ENCODE measurements at places on chromosomes 4 and X. TPM values are rescaled to one million over a fixed set of nuclear protein-coding genes. Genes with fewer than 3 reads are reported as not detected.

DNA sequence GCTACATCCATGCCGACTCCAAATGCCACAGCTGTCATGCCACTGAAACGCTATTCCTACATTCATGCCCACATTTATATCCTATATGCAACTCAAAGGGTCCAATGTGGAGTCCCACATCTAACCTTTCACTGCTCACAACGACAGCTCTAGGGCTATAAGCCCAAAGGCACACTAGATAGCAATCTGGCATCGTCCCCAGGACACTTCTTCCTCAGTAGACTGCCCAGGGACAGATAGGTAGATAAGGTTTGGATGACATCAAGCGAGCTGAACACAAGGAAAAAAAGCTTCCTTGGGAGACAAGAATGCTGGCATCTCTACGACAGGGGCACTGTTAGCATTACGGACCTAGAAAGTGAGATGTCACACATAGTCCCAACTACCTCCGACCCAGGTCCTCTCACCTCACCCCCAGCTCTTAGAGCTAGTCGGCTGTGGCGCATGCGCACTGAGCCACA lies 685 bp downstream of the RAB9B start:
- DNase-seq = peak; percentile 65

DNA sequence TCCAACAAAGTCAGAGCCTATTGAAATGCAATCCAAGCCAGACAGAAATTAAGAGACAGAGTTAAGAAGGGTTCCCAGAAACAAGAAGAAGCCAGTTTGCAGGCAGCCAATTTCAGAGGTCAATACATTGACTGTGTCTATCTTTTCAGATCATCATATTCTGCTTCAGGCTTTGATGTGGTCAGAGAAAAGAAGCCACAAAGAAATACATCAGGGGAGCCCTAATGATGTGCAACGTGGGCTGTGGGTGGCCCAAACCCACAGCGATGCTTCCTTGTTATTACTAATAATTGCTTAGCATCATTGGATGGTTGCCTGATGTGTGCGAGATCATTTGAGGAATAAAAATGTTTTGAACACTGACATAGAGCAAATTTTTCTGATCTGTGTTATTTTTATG lies 99.0 kb upstream of the DUSP21 start:
- no peak for DNase-seq

GRCh38 chr4:24273136-24273535 lies 311.2 kb downstream of the DHX15 start:
- no peak for DNase-seq

GRCh38 chr4:74777531-74777930 lies 16.8 kb downstream of the BTC start:
- no peak for DNase-seq

- no peak for DNase-seq
Observed at GRCh38 chr4:184415071-184415470, 59.3 kb downstream of the IRF2 start.

DNA sequence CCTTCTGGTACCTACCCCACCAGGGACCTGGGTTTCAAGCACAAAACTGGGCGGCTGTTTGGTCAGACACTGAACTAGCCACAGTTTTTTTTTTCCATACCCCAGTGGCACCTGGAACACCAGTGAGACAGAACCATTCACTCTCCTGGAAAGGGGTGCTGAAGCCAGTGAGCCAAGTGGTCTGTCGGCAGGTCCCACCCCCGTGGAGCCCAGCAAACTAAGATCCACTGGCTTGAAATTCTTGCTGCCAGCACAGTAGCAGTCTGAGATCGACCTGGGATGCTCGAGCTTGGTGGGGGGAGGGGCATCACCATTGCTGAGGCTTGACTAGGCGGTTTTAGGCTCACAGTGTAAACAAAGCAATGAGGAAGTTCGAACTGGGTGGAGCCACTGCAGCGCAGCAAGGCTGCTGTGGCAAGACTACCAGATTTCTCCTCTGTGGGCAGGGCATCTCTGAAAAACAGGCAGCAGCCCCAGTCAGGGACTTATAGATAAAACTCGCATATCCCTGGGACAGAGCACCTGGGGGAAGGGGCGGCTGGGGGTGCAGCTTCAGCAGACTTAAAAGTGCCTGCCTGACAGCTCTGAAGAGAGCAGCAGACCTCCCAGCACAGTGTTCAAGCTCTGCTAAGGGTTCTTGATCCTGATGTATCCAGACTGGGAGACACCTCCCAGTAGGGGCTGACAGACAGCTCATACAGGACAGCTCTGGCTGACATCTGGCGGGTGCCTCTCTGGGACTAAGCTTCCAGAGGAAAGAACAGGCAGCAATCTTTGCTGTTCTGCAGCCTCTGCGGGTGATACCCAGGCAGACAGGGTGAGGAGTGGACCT lies 223.0 kb downstream of the COX18 start:
- no peak for DNase-seq

SYNPO2 gene
- 0.74 TPM for total RNA-seq

DNA sequence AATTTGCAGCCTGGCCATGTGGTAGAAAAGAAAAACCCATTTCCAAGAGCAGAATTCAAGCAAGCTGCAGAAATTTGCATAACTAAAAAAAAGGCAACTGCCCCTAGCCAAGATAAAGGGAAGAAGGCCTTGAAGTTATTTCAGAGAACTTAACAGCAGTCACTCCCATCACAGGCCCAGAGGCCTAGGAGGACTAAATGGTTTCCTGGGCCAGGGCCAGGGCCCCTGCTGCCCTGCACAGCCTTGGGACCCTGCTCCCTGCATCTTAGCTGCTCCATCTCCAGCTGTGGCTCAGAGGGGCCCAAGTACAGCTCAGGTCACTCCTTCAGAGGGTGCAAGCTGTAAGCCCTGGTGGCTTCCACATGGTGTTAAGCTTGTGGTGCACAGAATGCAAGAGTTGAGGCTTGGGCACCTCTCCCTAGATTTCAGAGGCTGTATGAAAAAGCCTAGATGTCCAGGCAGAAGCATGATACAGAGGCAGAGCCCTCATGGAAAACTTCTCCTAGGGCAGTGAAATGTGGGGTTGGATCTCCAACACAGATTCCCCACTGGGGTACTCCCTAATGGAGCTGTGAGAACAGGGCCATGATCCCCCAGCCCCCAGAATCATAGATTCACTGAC lies 6.7 kb upstream of the MID2 start:
- no peak for DNase-seq

GRCh38 chr4:120088507-120088906 lies 21.9 kb upstream of the MAD2L1 start:
- DNase-seq = no peak

GRCh38 chr4:8331575-8331955 lies 62.0 kb downstream of the HTRA3 start:
- DNase-seq = no peak

DNA sequence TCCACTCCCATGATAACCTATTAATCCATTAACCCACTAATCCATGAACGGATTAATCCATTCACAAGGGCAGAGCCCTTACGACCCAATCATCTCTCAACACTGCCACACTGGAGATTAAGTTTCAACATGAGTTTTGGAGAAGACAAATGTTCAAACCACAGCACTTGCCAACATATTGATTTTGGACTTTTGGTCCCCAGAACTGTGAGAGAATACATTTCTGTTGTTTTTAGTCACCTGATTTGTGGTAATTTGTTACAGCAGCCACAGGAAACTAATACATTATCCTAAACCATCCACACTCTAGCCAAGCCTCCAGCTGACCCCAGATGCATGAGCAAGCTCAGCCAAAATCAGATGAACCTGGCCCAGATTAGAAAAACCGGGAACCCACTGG lies 22.4 kb downstream of the SEC24D start:
- no peak for DNase-seq

DNA sequence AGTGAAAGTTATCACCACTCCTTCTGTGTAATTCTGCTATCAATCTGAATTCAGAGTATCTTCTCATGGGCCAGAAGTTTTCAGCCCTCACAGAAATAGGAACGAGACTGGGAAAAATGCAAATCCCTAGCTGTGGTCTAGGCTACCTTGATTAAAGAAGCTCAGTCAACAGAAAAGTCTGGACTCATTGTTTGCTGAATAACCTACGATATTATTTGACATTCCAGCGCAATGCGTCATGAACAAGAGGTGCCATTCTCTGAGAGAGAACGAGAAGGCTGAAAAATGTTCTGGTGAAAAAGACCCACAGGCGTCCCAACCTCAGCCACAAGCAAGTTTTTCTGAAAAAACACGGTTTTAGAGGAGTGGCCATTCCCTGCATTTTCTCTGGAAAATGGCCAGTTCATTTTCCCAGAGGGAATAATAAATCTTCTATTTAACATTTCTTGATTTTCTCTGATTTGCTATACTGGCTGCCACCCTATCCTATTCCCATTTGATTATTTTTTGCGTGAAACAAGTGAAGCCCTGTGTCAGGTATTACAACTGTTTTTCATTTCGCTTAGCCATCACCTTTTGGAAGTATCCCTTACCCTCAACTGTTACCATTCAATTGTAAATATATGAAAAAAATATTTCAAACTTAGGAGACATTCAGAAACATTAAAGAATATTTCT lies 1117.6 kb upstream of the PRKX start:
- DNase-seq = no peak

DNA sequence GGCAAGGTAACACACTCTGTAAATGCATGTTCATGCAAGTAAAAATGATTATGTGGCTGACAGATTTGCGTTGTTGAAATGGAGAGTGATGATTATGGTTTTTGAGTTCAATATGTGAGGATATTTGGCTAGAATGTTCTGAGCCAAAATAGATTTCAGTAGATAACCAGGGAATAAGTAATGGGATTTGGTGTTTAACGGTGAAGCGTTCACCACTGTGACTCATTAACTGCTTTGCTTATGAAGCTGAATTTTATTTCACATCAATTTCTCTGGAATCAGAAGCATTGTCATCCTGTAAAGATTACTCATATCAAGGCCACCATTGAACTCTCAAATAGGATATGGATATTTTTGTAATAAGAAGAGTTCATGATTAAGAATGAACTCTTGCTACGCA lies 11.7 kb downstream of the AFP start:
- DNase-seq = no peak

- no peak for DNase-seq
Observed at GRCh38 chr4:30847167-30847566, 127.0 kb downstream of the PCDH7 start.

SLC26A1 gene
- total RNA-seq = 0.45 TPM

- DNase-seq = no peak
Observed at GRCh38 chr4:8540586-8540985, 39.6 kb upstream of the GPR78 start.

DNA sequence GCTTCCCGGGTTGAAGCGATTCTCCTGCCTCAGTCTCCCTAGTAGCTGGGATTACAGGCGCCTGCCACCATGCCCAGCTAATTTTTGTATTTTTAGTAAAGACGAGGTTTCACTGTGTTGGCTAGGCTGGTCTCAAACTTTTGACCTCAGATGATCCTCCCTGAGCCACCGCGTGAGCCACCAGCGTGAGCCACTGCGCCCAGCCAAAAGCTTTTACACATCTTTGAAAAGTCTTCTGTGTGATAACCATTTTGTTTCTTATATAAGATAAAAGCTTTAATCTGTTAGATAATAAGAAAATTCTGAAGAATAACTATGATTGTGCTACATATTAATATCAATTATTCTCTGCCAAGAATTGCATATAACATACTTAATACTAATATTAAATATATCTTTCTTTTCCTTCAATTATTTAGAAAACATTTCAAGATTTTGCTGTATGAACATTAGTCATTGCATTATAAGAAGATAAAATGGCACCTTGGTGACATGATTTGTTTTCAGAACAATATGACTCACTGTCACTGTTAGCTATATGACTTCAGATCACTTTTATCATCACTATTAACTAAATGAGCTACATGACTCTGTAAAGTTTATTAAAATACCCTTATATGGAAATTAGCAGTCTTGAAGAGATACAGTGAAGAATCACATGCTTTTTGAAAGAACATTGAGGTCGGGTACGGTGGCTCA lies 33.4 kb downstream of the RUFY3 start:
- DNase-seq = no peak

TMEM156 gene
- total RNA-seq = 12.4 TPM

DNA sequence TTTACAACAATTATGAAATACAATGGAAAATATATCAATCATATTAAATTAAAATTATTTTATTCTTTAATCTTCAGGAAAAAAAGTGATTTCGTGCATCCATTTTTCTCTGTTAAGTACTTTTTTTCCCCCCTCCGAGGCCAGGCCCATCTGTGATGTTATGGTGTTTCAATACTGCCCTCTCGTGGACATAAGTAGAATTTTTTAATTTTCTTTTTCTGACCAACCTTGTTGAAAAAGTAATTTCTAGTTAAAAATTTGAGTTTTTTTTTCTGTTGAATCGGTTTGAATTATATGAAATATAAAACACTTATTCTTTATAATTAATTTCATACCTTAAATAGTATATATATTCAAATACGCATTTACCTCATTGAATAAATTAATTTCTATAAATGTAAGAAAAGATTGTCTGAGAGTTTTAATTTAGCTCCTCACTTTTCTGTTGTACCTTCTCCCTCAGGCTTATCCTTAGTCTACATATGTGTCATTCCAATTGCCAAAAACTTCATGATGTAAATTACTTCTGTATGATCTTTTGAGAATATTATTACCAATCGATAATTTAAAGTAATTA lies 175.8 kb upstream of the TECRL start:
- peak; percentile 22 for DNase-seq

DNA sequence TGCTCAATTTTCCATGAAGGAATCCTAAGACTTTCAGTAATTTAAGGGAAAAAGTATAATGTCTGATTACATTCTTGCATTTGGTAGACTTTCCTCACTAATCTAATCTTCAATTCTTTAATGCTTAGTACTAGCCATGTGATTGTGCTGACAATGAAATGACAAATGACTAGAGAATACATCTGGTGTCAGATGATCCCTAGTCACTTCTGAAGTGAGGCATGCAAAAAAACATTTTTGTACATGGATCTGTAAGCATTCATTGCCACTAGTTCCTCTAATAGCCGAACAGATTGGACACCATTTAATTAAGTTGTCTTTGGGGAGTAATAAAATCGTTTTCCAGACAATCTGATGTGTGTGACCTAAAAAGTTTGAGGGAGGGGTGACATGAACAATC lies 62.7 kb upstream of the NRK start:
- no peak for DNase-seq

DNA sequence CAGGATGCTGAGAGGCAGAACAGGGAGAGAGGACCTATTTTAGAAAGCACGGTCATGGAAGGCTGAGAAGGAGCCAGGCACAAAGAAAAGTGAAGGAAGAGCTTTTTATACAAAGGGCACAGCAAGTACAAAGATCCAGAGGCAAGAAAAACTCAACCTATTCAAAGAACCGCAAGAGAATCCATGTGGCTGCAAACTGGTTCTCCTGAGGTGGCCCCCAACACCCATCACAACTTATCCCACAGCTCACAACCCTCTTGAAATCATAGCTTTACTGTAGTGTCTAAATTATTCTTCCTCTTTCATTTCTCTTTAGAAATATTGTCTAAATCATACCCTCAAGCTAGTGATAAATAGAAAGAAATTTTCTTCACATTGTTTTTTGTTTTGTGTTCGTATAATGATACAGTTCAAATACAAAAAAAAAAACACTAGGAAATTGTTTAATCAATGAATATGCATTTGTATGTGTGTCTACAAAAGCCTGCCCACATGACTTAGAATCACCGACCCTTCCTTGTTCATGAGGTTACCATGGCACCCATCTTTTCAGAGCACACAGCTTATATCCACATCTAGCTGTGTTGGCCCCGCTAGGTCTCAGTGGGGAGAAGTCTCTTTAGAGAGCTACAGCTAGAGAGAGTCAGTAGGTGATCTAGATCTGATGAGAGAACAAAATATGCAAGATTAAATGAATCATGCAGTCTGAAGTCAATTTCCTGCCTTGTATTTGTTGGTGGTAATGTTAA lies 126.9 kb upstream of the DCLK2 start:
- no peak for DNase-seq
